ENCODE measurements at places on chromosomes 11 and 22.

- DNase-seq = no peak
Observed at GRCh38 chr11:100328626-100329340, 358.3 kb upstream of the ARHGAP42 start.

DNA sequence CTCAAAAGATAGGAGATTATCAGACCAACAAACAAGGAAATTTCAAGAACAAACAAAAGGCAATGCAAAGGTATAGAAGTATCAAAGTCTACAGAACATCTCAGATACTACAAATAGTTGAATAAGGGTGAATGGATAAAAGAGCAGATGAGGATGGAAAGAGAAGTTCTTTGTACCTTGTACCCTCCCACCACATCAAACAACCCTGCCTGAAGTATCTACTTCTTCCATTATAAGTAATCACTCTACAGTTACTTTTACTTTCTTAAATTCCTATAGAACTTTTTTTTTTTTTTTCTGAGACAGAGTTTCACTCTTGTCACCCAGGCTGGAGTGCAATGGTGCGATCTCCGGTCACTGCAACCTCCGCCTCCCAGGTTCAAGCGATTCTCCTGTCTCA, 35.1 kb downstream of the MTMR2 start:
- no peak for DNase-seq

DNA sequence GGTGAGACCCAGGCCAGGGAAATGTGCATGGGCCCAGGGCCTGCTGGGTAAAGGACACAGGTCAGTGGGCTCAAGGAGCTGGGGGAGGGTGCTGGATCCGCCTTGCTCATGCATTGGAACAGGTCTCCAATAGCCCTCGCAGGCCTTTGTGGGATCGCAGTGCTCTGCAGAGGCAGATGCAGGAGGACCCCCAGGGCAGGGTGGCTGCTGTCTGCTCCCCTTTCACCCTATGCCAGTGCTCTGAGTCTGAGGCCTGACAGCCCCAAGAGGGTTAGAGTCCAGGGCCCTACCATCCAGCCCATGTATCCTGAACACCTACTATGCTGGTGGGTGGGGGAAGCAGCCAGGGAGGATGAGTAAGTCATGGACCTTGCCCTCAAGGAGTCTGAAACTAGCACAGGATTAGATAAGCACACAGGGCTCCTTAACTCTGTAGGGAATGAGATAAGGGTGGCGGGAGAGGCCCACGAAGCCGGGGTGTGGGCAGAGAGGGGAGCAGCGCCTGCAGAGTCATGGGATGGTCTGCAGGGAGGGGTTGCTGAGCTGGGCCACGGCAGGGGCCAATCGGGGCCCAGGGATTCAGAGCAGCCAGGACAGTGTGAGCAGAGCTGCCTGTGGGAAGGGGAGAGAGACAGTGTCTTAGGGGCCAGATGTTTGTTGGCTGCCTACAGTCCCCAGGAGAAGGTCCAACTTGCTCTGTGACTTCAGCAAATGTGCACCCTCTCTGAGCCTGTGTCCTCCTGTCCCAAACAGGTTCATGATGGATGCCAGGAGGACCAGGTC, 10.5 kb upstream of the EHD1 start:
- DNase-seq = no peak

- DNase-seq = no peak
Observed at GRCh38 chr11:103892603-103893002, 143.8 kb upstream of the DDI1 start.

- no peak for DNase-seq
Observed at GRCh38 chr11:131618201-131618600, 247.8 kb downstream of the NTM start.

GRCh38 chr11:3163241-3163981, 1.7 kb downstream of the OSBPL5 start:
- no peak for DNase-seq

DNA sequence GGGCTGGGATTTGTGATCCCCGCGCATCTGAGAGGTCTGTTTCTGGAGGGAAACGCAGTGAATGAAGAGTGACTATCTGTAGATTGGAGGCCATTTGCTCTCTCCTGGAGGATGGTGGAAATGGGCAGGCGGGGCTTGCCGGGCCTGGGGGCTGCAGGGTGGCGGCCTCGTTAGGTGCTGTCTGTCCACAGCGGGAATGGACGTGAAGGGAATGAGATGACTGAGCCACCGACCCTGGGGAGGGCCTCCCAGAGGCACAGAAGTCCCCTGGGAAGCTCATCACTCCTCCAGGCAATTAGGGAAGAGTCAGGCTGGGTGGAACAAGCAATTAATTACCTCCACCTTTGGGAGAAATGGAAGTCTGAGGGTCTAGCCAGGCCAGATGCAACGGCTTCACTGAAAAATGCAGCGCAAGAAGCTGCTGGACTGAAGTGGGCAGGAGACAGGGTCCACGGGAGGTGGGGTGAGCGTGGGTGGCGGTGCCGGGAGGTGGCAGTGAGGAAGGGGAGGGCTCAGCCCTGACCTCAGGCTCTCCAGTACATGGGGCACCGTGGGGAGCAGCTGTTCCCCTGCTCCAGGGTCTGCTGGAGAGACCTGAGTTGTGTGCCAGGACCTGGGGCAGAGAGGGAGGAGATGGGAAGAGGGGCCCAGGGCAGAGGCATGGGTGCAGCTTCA, 524.5 kb downstream of the BRD1 start:
- peak; percentile 37 for DNase-seq

- no peak for DNase-seq
Observed at GRCh38 chr22:49011379-49011768, 816.3 kb downstream of the BRD1 start.

DNA sequence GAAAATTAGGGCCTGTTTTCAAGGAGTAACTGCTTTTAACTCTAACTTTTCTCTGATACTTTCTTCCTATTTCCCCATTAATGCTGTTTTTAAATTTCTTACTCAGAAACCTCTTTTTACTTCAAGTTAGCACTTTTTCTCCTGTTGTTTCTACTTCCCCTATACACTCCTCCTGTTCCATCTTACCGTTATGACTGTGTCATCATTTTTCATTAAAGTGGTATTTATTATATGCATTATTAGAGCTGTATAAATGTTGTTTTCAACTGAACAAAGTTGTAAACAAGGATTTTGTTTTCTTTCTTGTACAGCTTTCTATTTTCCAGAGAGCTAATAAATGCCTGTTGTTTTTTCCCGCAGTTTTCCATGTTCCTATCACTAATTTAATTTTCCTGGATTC, 84.6 kb downstream of the EXT2 start:
- no peak for DNase-seq
